ENCODE measurements at places on chromosomes 13 and 19.

GRCh38 chr13:50276550-50276949, 261.3 kb downstream of the KCNRG start:
- ATAC-seq, result no peak

GRCh38 chr19:12891553-12892021, 627 bp downstream of the GCDH start:
- no peak for ATAC-seq

DNA sequence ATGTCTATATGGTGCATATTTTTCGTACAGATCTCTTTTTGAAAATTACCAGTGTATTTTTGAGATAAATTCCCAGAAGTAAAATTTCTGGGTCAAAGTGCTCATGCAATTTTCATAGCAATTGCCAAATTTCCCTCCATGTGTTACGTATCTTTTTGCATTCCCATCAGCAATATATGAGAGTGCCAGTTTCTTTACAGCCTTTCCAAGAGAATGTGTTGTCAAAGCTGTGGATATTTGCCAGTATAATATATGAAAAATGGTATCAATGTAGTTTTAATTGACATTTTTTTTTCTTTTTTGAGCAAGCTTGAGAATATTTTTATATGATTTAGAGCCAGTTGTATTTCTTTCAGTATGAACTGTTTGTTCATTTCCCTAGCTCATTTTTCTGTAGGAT, 399.0 kb upstream of the KLF12 start:
- ATAC-seq, result no peak

DNA sequence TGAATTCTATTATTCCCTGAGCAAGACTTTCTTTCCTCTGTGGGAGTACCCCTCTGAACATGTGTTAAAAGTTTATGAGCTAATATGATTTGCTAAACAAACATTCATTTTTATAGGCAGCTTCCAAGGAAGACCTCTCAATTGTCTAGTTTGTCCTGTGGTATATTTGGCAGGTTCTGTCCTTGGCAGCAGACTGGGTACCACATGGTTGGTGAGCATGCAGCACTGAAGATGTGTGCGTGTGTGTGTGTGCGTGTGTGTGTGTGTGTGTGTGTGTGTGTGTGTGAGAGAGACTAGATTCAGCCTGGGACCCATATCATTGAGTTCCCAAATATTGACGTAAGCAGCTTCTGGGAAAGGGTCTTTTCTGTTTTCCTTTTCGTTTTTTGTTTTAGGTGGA, 24.0 kb downstream of the FGF9 start:
- ATAC-seq, result no peak

DNA sequence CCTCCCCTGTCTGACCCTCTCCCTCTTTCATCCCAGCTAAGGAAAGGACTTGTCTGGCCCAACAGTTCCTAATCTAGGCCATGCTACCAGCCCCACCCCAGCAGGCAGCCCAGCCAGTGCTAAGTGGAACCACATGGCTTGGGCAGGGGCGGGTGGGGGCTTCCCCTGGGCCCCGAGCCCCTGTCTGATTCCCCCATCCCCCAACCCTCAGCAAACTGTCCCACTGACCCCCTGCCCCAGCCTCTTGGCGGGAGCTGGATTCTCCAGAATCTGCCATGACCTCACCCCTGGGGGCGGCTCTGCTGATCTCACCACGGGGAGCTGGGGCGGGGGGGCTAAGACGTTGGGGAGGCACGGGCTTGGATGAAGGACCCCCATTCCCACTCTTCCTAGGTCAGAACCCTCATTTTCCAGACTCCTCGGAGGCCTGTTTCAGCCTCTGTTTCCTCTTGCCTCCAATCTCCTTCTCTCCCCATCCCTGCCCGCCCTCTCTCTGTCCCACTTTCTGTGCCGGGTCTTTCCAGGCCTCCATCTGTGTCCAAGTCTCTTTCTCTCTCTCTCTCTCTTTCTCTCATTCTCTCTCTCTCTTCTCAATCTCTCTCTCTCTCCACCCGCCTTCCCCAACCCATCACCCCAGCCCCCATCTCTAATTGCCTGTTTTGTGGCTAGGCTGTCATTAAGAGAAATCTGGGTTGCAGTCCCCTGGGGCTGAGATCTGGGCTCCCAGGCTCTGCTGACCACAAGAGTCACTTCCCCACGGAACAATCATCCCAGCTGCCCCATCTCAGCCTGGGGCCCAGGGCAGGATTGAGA, 2.7 kb downstream of the COL5A3 start:
- ATAC-seq, result no peak

DNA sequence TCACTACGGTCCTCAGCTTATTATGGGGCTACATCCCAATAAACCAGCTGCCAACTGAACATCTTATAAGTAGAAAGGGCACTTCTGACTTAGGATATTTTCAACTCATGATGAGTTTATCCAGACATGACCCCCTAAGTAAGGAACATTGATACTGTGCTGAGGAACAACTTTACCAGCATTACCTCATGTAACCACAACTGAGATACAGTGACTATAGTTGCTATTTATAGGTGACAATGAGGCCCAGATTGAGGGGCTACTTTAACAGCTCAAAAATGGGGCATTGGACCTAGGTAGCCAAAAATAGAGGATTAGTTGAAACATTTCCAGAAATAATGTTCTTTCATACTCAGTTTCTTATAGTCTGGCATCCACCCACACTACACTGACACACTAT, 26.8 kb downstream of the SKA3 start:
- ATAC-seq, result no peak

GRCh38 chr19:31559494-31559893, 210.3 kb upstream of the TSHZ3 start:
- no peak for ATAC-seq

GRCh38 chr13:46168341-46168740, 13.6 kb downstream of the LCP1 start:
- peak; percentile 37 for ATAC-seq

DNA sequence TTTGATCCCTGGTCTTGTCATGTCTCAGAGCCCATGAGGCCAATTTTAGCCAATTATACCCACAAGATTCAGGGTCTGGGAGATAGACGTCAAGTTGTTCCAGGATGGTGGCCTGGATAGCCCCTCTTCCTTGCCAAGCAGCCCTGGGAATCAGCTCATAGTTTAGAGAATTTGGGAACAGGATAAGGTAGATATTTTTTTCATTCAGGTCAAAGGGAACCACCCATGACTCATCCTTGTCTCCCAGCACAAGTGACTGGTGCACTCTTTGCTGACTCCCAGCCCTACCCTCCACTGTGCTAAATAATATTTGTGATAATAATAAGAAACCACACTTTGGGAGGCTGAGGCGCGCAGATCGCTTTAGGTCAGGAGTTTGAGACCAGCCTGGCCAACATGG, 17.1 kb upstream of the S1PR4 start:
- ATAC-seq, result no peak

DNA sequence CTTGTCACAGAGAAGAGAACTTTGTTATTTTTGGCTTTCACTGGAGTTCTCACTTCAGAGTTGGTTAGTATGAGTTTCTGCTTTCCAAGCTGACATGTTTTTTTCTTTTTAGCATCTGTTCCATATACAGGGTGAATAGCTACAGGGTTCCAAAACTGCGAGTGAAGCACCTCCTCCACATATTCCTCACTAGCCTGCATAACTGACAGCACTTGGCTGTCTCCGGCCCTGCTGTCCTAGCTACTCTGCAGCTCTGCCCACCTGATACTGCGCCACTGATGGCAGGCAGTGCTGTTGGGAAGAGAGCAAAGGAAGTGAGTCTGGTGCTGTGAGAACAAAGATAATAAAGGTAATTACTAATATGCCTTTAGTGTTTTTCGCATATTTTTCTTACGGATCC, 6.8 kb downstream of the ATP8A2 start:
- no peak for ATAC-seq

GRCh38 chr13:43648733-43649132, 138.0 kb downstream of the ENOX1 start:
- ATAC-seq, result no peak

GRCh38 chr13:53408847-53409568, 380.4 kb downstream of the OLFM4 start:
- ATAC-seq, result no peak

DNA sequence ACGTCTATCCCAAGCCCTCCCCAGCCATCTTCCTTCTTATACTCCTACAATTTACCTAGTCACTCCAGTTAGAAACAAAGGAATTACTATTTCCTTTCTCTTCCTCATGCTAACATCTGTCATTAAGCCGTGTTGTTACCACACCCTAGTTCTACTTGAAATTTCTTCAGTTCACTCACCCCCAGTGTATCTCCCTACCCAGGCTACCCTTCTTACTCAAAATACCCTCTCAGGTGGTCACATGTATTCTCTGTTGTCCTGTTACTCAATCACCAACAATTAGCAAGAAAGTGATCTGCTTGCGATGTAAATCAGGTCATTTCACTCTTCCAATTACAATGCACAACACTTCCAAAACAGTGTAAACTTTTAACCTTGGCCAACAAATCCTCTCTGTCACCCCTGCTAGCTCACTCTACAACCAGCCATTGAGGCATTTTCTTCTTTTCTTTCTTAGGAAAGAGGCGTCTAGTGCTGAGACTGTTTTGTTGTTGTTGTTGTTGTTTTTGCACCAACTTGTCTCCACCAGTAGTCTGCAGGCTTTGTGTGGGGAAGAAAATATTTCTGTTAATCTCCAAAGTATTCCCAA, 50.7 kb downstream of the PCDH17 start:
- ATAC-seq, result no peak

DNA sequence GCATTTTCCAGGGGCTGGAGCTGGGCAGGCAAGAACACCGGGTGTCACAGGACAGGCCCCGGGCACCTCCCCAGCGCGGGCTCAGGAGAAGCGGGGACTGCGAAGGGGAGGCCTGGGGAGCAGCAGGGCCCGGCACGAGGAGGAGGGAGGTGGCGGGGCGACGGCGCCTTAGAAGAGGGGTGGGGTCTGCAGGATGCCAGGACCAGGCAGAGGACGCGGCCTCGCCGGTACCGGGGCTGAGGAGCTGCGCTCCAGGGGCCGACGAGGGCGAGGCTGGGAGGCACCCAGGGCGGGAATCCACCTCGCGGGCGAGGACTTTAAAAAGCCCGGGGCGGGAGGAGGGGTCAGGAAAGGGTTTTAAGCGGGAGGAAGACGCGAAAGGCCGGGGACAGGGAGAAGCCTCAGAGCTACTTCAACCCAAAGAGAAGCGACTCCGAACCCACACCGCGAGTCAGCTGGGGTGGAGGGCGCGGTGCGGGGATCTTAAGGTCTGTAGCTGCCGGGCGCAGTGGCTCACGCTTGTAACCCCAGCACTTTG, 665 bp downstream of the ZNF347 start:
- ATAC-seq, result peak; percentile 11

- no peak for ATAC-seq
These were observed 819.5 kb downstream of the DIAPH3 start for GRCh38 chr13:59343993-59344822.

GRCh38 chr13:68257111-68257842, 1027.1 kb upstream of the PCDH9 start:
- no peak for ATAC-seq

DNA sequence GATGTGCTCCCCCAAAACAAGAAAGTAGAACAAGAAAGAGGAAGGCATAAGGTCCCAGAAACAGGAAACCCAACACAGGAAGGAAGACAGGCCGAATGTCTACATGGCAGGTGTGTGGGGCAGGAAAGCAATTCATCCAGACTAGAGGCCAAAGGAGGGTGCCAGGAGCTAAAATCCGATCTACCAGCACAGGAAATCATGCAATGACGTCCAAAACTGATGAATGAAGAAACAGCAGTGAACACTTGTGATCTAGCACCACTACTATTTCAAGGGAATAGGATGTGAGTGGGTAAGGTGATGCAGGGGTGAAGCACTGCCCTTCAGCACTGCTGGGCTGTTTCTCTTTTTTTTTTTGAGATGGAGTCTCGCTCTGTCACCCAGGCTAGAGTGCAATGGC, 59.1 kb downstream of the DOCK9 start:
- no peak for ATAC-seq

DNA sequence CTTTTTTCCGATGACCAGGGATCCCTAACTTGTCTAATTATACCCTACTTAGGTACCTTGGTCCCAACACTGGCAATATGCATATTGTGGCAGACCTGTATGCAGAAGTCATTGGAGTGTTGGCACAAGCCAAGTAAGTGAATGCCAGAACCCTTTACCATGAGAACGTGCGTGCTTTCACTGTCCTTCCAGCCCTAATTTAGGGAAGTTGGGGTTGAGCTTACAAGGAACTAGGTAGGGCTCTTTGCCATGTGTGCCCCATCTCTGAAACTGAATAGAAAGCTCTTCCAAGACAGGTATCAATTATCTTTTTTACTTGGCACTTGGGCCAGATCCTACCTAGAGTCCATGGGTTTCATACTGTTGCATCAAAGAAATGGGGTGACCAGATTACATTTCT, 93.2 kb downstream of the FRY start:
- no peak for ATAC-seq

DNA sequence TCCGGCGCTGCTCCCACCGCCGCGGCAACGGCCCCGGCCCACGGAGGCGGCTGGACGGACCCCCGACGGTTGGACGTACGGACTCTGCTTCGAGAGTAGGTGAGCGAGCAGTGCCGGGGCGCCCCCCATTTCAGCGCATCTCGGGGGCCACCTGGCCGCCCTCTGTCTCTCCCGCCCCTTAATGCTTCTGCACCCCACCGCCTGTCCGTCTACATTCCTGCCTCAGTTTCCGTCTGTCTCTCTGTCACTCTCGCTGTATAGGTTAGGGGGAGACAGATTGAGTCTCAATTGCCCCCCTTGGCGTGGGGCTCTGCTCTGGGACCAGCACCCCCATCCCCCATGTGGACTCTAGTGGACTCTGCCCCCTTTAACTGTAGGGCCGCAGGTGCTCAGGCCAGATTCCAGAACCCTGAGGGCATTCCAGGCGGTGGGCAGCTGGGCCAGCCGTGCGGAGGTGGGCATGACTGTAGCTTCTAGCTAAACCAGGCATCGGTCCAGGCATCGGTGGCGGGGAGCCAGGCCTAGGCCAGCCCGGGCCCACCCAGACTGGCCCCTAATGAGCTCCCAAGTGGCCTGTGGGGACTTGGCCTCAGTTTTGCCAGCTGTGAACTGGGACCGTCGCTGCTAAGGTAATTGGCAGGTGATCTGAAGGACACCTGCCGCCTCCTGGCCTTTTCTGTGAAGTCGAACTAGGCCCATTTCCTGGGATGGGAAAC, 373 bp downstream of the TNFAIP8L1 start:
- ATAC-seq, result peak; percentile 3

- no peak for ATAC-seq
These were observed 167.5 kb upstream of the FREM2 start for GRCh38 chr13:38519229-38519911.

- no peak for ATAC-seq
These were observed 187.5 kb upstream of the KL start for GRCh38 chr13:32828711-32829110.

DNA sequence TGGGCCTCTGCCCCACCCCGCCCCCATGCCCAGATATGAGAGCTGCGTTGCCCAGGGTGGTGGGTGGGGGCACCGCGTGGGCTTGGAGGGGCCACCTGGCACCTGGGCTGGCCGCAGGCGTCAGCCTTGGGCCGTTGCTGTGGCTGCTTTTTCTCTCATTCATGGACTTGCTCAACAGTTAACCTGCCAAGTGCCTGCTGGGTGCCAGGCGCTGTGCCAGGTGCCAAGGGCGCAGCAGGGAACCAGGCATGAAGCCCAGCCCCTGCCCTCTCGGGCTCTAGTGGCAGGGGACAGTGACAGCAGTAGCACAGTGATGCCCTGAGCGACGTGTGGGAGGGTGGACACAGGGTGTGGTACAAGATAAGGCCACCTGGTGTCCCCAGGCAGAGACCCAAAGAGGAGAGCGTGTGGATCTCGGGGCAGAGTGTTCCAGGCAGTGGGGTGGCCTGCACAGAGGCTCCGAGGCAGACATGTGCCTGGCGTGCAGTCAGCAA, 28.1 kb downstream of the DHX34 start:
- no peak for ATAC-seq
